Left lobe of liver (tissue), 2 donors: ENCODE measurements at places on chromosomes 5 and 9. TPM values are rescaled to one million over a fixed set of nuclear protein-coding genes. Genes with fewer than 3 reads are reported as not detected.

- DNase-seq, result no peak
Observed at GRCh38 chr5:115084246-115084793, 85.4 kb downstream of the TRIM36 start.

DNA sequence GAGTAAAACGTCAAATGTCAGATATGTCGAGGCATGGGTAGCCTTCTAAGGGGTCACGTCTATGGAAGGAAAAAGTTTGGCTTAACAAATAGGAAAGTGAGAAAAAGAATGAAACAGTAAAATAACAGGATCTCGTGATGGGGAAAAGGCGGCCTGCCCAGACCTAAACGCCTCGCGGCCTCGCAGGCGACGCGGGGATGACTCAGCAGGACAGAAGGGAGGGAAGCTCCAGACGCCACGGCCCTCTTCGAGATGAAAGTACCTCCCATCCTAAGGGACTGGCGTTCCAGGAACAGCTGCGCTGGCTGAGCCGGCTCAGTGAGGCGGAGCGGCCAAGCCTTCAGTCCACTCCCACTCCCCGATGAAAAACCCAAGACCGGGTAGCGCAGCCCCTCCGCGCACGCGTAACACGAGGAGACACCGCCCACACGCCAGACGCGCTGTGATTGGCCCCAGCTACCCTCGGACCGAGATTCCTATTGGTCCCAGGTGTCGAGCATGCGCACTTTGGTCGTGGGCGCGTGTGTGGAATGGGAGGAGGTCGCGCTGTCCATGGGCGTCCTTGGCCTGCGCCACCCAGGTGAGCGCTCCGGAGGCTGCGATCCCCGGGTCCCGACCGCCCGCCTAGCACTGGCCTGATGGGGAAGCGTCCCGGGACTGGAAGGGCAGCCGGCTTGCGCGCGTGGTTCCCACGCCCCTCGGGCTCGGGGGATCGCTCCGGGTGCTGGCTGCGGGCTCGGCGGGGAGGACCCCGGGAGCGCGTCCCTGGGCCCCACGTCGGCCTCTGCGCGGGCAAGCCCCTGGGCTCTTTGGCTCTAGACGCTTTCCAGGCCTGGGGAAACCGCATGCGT is 588.5 kb downstream of the MTRR start:
- peak; percentile 91 for DNase-seq

DNA sequence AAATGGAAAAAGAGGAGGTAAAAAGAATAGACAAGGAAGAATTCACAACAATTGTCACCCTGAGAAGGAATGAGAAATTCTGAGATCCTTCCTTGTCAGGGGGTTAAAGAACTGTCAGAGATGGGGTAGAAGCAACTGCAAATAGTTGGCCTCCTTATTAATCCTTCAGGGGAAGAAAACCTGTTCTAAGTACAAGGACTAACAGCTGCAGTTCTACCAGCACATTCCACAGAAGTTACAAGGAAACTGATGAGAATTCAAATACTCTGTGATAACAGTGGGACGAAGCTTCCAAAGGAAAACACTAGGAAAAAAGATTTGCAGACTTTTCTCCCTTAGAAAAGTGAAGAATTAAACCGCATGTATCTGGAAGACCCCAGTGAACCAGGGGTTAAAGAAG is 93.7 kb downstream of the OR2K2 start:
- no peak for DNase-seq

- no peak for DNase-seq
Observed at GRCh38 chr9:71783120-71783523, 14.8 kb upstream of the CEMIP2 start.

- DNase-seq, result no peak
Observed at GRCh38 chr5:109694451-109694891, 4.7 kb downstream of the MAN2A1 start.

DNA sequence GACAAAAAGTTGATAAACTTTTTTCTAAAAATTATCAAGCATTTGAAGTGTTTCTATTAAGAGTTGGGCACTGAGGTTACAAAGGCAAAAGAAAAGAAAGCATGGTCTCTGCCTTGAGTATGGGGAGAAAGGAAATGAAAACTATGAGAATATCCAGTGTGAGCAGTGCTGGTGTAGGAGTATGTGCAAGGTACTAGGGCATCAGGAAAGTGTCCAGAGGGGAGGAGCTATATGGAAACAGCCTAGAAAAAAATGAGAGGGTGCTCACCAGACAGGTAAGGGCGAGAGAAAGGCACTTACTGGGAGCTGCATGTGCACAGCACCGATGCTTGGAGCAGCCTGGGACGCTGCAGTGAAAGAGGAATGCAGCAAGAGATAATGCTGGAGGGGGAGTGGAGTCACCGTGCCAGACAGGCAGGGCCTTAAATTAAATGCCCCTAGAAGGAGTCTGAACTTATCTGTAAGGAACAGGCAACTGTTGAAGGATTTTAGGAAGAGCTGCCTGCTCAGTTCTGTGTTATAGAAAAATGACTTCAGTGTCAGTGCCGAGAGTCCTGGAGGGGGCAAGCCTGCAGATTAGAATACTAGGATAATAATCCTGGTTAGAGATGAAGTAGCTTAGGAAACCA is 14.0 kb downstream of the MCC start:
- DNase-seq, result no peak

DNA sequence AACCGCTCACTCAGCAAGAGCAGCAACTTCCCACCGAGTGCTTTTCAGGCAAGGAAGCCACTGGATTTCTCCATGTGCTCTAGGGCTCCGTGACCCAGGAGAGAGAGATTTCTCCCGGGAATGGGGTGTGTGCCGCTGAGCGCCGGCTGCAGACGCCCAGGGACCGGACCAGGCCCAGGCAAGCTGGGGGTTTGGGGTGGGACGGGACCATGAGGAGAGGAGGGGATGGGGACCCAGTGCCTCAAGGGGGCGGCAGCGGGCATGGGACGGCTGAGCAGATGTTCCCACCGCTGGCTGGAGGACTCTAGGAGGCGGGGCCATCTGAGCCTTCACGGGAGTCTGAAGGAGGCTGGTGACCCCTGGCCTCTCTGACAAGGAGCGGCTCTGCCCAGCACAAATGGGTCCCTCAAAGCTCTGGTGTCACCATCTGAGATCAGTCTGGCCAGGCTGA is 8.5 kb downstream of the LCN9 start:
- DNase-seq, result no peak

- DNase-seq, result no peak
Observed at GRCh38 chr5:78275998-78276543, 18.4 kb downstream of the AP3B1 start.

DNA sequence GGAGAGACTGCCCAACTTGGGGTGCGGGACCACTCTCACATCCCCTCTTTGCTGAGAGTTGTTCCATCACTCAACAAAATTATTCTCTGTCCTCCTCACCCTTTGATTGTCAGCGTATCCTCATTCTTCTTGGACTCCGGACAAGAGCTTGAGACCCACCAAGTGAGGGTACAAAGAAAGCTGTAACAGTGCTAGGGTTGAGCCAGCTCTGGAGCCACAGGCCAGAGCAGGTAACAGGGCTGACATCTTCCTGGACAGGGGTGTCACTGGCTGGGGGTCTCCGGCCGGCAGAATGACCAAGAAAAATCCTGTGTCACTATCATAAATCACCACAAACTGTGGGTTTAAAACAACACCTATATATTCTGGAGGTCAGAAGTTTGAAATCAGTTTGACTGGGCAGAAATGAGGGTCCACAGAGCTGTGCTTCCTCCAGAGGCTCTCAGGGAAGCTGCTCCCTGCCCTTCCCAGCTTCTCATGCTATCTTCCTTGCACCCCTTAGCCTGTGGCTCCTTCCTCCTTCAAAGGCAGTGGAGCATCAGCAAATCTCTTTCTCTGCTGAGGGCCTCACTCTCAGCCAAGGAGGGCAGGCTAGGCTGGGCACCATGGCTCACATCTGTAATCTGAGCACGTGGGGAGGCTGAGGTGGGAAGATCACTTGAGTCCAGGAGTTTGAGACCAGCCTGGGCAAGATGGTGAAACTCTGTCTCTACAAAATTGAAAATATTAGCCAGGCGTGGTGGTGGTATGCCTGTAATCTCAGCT is 4.1 kb upstream of the BBLN start:
- DNase-seq, result no peak

DNA sequence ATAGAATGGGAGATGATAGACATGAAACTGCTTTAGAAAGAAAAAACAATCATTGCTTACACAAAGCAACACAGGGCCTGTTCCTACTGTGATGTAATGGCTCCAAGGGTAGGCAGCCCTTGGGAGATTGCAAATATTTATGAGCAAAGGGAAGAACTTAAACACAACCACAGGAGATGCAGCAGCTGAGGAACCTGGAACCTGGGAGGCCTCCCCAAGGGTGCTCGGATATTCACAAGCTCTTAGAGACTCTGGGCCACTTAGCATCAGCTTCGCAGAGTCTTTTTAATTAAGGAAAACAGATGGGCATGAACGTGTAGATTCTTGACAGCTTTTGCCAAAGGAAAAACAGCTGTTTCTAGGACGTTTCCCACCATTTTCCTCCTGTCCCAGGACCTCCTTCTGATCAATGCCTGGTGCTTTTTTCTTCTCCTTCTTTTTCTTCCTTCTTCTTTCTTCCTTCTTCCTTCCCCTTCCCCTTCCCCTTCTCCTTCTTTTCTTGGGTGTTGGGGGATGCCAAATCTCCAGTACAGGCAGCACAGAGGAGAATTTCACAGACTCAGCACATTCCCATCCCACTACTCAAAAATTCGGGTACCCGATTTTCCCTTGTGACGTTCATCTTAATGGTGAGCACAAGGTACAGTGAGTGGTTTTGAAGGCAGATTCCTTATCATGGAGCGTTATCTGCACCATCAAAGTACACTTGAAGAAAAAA is 28.1 kb upstream of the TCF7 start:
- DNase-seq, result no peak

- DNase-seq, result no peak
Observed at GRCh38 chr9:99253134-99253533, 31.1 kb downstream of the SEC61B start.

DNA sequence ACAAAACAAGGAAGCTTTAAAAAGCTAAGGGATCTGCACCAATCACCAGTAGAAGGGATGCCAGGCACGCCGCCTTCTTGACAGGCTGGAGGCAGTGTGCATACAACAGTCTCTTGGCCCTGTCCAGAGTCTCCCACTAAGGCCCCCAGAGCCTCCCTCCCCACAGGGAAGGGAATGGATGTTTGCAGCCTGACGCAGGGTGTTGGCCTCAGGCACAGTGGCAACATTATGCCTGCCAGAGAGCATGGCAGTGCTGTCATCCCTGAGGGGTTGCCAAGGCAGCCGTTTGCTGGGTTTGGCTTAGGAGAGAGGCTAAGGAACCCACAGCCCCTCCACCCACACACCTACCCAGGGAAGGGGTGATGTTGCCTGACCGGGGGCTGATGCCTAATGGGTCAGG is 4.8 kb downstream of the HBEGF start:
- DNase-seq, result no peak

GRCh38 chr9:127520941-127521918 is 69.9 kb downstream of the LRSAM1 start:
- no peak for DNase-seq

GRCh38 chr5:174609116-174609515 is 115.3 kb upstream of the MSX2 start:
- DNase-seq, result no peak

- no peak for DNase-seq
Observed at GRCh38 chr9:124499216-124499615, 8.0 kb downstream of the NR5A1 start.

DNA sequence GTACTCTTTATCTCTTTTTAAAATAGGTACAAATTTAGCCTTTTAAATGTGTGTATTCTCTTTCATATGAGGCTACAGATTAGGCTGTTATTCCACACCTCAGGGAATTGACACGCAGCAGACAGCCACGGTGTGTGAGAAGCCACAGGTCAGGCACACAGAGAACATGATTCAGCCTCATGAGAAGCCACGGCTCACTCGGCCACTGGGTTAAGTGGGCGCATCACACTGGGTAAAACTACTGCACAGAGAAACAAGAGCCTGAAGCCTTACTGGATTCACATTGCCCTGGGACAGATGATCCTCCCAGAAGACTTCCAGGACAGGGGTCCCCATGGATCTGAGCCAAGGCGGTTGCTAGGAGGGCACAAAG is 28.2 kb downstream of the LPCAT1 start:
- DNase-seq, result no peak

DNA sequence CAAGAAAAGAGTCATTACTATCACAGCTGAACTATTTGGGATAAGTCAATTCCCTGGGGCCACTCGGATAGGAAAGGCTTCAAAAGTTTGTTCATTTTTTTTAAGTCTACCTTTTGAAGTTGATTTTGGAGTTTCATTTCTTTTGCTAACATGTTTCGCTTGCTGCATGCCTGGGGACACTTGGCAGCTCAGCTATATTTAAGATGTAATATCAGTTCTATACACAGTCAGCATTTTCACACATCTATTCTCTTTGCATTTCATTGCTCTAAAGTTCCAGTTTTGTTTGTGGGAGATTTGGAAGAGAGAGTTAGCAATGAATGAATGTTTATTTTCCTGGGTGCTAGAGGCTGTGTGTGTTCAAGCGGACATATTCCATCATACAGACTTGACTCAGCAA is 445.2 kb upstream of the GRAMD2B start:
- no peak for DNase-seq

DNA sequence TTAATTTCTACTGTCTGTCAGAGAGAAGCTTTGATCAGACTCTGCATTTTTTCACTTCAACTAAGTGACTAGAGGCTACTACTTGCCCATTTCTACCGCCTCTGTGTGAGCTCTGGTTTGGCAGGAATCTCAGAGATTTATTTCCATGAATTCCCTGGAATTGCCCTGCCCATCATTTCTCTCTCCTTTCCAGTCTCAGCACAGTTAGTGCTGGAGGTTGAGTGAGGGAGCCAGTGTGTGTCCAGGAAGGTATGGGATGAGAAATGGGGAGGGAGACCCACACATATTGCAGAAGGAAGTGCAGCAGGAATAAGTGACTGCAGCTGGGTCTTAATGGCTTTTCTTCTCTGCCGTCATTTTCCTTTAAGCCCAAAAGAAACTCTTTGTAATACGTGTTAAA is 443.1 kb upstream of the ZNF462 start:
- DNase-seq, result no peak

GRCh38 chr9:38727497-38728001 is 7.6 kb upstream of the FAM240B start:
- no peak for DNase-seq

DNA sequence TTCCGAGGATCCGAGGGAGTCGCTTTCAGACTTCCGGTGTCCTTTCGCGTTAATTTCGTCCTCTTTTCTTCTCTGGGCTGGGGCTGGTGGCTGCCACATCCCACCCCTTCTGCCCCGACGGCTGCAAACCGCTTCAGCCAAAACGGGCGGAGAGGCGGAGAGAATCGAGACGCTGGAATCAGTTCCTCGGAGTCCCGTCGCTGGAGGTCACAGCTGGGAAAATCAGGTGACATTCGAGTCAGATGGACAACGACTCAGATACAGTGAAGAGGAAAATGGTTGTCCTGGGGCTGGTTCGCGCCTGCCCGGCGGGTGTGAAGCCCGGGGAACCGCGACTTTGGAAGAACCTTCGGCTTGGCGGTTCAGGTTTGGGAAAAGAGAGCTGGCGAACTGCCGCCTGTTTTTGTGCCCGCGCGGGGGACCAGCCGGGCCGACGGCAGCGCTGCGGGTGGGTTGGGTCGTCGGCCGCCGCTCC is 8.9 kb upstream of the NKX2-5 start:
- no peak for DNase-seq

- no peak for DNase-seq
Observed at GRCh38 chr9:113989714-113990569, 88.2 kb downstream of the AMBP start.

Gene ORM2
- total RNA-seq, result 4,103 TPM

Gene MED10
- total RNA-seq, result 9.5 TPM

Gene NXNL2
- not detected for total RNA-seq

Gene RMRP
- 13,056 TPM for total RNA-seq

Gene MYOT
- not detected for total RNA-seq

Gene CORO2A
- total RNA-seq, result 3.7 TPM

Gene NDOR1
- 10.1 TPM for total RNA-seq

Gene PCDHB15
- total RNA-seq, result 0.38 TPM

Gene CCNI2
- total RNA-seq, result not detected

Gene TAF11L5
- total RNA-seq, result not detected

Gene SLC6A19
- 0.73 TPM for total RNA-seq

Gene SLC9A3
- 0.81 TPM for total RNA-seq
